SJSA1 (cell line): ENCODE measurements at places on chromosomes 2 and 18. TPM values are rescaled to one million over a fixed set of nuclear protein-coding genes. Genes with fewer than 3 reads are reported as not detected.

Gene CFC1
- not detected in 2 replicates for total RNA-seq

Gene IL1A
- 0.16 and 1.5 TPM in 2 replicates for total RNA-seq

DNA sequence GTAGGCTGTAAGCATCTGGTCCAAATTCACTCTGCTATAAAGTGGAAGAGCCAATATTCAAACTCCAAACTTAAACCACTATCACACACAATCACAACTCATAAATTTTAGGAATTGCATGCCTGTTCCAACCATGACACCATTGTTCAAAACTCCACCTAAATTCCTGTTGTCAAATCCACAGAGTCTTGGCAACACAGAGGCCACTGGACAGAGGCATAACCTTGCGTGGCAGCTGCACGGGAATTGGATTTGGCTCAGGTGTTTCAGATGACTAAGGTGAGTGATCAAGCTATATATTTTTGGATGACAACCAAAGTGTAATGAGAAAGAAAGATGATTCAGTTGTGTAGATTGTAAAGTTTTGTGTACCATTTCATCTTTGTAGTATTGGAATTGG, 422.7 kb upstream of the TNP1 start:
- DNase-seq: no peak

DNA sequence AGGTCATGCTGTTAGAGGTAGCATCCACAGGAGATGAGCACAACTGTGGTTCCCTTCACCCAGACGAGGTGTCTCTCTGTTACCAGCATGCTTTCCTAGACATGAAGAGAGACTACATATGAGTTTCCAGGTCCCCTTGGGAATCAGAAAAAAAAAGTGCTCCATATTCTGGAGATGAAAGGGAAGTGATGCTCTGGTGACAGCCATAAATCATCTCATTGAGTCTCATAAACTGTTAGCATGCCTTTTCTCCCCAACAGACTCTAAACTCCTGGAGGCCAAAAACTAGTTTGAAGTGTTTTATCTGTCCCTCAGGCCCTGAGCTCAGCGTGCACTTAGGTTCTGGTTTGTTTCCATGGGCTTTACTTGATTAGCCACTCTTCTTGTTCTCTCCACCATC, 124.6 kb upstream of the CREB1 start:
- no peak for DNase-seq

- no peak for DNase-seq
Observed at GRCh38 chr2:31997653-31998052, 13.2 kb downstream of the MEMO1 start.

GRCh38 chr18:32328379-32328778, 138.5 kb downstream of the MEP1B start:
- DNase-seq: no peak

Gene INHA
- total RNA-seq: 0.11 TPM in 1 of 2 replicates, not detected in the other

DNA sequence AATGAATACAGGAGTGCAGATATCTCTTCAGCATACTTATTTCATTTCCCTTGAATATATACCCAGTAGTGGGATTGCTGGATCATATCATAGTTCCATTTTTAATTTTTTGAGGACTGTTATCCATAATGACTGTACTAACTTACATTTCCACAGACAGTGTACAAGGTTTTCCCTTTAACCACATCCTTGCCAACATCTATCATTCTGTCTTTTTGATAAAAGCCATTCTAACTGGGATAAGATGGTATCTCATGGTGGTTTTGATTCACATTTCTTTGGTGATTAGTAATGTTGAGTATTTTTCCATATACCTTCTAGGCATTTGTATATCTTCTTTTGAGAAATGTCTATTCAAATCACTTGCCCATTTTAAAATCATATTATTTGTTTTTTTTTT, 325.2 kb downstream of the CYP26B1 start:
- DNase-seq: no peak

- no peak for DNase-seq
Observed at GRCh38 chr2:126795656-126796055, 103.0 kb upstream of the TEX51 start.

DNA sequence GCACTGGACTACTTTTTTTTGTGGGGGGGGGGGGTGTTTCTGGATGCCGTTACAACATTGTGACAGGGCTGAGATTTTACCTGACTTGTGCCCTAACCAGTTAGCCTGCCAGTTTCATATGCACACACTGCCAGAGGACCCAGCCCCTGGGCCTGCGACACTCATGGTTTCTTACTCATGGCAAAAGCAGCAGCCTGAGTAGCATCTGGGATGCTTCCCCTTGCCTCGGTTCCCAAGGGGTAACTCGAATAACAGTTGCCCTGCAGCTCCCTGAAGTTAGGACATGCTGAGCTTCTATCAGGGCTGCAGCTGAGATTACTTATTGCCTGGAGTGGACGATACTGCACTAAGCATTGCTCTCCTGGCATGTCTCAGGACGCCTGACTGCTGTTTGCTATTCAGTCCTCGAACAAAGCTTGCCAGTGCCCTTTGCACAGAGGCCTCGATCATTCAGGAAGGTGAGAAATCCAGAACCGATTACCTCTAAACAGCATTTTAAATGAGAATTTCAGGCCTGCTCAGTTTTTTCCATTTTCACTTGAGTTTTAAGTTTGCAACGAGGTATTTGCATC, 47.9 kb downstream of the TRPM8 start:
- no peak for DNase-seq

GRCh38 chr2:190053426-190053825, 9.1 kb downstream of the MSTN start:
- no peak for DNase-seq

DNA sequence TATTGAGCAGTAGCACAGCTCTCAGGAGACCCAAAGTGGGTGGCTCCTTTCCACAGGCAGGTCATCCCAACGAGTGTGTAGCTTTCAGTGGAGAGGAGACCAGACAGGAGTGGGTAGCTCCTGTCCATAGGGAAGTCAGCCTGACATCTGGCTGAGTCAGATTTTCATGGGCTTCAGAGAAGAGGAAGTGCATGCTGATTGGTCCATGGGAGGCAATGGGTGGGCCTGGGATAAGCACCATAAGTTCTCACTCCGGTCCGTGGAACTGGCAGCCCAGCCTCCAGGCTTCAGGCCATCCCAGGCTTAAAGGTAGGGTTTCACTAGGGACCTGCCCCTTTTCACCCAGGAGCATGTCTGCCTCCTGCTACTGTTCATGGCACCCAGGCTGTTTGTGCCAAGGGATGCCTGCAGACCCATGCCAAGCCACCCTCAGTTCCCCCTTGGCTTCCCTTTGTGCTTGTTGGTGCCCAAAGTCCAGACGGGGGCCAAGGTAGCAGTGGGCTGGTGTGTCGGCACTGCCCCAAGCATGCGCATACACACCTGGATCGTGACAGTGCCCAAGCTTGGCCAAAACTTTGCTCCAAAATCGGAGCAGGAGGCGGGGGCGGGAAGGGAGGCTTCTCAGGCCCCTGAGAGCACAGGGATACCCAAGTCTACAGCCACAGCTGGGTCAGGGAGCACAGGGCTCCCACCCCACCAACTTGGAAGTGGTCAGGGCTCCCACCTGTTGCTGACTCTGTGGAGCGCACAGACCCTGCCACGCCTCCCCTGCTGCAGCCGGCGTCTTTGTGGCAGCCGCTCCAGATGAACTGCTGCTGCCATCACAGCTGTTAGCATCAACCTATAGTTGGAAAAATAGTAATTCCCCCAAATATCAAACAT, 26.4 kb downstream of the MARCHF7 start:
- DNase-seq: no peak

DNA sequence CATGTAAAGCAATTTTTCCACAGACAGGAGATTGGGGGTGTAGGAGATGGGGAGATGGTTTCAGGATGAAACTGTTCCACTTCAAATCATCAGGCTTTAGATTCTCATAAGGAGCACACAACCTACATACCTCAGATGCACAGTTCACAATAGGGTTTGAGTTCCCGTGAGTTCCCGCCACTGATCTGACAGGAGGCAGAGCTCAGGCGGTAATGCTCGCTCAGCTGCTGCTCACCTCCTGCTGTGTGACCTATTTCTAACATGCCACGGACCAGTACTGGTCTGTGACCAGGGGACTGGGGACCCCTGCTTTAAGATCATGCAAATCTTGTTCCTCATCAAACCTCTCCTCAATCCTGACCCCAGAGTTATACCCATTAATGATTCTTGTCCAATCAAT, 70.1 kb downstream of the RPE start:
- DNase-seq: no peak

DNA sequence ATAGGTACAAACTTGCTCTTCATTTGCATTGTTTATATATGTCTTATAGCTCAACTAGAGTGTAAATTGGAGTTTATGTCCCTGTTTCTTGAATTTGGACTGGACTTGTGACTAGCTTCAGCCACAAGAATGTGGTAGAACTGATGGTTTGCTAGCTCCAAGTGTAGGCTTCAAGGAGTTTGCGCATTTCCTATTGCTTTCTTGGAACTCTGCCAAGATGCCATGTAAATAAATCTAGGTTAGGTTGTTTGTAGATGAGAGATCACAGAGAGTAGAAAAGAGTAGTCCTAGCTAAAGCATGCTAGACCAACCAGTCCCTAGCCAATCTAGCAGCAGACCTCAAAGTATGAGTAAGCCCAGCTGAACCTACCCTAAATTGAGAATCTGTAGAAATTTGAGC, 183.0 kb upstream of the CYP26B1 start:
- no peak for DNase-seq

DNA sequence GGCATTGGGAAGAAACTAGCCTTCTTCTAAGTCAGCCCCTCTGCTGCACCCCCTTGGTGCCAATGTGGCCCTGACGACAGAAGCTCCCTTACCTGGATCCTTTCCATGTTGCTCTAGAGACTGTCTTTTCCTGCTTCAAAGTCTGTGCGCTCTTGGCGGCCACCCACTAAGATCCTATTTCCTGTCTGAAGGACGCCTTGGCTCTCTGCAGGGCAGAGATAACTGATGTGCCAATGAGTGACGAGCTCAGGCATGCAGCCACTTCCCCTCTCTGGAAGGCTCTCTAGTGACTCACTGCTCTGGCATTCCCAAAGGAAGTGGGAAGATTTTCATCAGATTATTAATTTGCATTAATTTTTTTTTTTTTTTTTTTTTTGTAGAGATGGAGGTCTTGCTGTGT, 273.5 kb downstream of the CDH20 start:
- peak; percentile 96 for DNase-seq

DNA sequence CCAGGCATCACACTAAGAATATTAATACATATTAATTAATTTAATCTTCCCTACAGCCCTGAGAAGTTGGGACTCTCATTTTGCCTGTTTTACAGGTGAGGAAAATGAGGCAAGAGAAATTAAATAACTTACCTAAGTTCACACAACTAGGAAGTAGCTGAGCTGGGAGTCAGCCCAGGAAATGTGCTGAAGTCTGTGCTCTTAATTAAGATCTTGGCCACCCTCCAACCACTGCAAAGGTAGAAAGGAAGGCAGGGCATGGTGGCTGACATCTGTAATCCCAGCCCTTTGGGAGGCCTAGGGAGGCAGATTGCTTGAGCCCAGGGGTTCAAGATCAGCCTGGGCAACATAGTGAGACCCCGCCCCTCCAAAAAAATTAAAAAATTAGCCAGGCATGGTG, 12.9 kb upstream of the MGAT4A start:
- no peak for DNase-seq

Gene LYPD6B
- 35.7 and 43.3 TPM in 2 replicates for total RNA-seq

DNA sequence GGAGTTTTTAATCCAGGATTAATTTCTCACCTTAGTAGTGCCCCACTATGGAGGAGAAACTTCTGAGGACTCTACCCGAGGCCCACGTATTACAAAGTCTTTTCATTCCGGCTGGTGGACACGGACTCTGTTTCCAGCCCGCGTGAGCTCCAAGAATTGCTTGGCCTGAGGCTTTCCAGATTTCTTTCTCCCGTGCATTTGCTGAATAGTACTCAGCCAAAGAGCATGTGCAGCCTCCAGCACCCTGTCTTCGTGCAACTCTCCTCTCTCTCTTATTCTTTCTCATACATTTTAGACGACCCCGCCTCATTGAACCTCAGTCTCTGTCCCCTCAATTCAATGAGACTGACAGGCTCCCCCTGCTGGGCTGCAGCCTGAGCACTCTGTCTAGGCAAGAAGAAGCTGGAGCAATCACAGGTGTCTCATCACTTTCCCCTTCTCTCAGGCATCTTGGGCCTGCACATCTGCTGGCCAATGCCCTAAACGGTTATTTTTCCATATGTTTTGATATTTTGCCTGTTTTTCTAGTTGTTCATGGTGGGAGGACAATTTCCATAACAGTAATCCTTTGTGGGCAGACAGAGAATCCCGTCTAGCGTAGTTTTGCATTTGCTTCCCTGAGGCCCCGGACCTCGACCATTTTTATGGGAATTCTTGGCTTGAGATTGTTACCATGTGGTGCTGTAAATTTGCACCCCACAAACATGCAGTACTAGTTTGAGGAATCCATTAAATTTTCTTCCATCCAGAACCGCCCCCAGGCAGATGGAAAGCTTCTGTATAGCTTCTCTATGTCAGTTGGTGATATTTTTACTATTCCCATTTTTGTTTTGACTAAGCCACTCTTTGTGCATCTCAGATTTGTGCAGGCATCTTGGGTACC, 50.1 kb upstream of the LPIN2 start:
- DNase-seq: peak; percentile 57

Gene NMS
- not detected in 2 replicates for total RNA-seq

DNA sequence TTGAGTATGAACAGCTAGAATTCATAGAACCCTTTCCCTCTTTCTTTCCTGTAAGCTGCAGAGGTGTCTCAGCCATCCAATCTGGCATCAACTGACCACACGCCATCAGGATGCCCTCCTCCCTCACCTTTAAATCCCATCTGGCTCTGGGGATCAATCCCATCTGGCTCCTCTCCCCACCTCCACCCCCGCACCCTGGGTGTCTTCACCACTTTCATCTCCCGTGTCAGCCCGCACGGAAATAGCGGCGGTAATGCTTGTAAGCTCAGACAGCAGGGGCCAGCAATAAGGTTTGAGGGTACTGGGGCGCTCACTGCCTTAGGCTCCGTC, 508 bp upstream of the TUBA4B start:
- DNase-seq: no peak

- DNase-seq: no peak
Observed at GRCh38 chr2:689237-689636, 12.0 kb upstream of the TMEM18 start.

GRCh38 chr2:159562248-159562647, 54.1 kb downstream of the BAZ2B start:
- DNase-seq: no peak

Gene ITSN2
- 17.7 and 30.7 TPM in 2 replicates for total RNA-seq

Gene ZSWIM2
- total RNA-seq: not detected in 2 replicates

- DNase-seq: no peak
Observed at GRCh38 chr2:189143925-189144324, 35.6 kb downstream of the COL5A2 start.

GRCh38 chr2:111171337-111171930, 50.7 kb downstream of the BCL2L11 start:
- DNase-seq: no peak

Gene TMEFF2
- total RNA-seq: 0.16 and 0.25 TPM in 2 replicates

Gene STARD6
- total RNA-seq: 1.2 TPM in 1 of 2 replicates, not detected in the other

Gene FAM237A
- not detected in 2 replicates for total RNA-seq

GRCh38 chr2:204434660-204435462, 110.4 kb upstream of the PARD3B start:
- no peak for DNase-seq

DNA sequence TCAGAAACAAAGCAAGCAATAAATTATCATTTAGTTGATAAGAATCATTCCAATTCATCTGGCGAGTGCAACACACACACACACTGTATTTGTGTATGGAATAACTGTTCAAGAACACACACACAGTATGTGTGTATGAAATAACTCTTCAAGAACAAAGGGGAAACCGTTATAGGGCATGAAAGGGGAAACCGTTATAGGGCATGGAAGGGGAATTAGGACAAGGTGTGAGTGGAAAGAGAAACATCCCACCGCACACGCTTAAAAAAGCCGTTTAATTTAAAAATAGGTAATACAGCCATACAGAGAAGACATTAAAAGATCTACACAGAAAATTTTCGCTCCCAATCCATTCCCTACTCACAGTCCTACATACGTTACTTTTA, 607 bp upstream of the TSN start:
- no peak for DNase-seq
